Occipital lobe (tissue), 3 donors: ENCODE measurements at places on chromosomes 5 and 9. TPM values are rescaled to one million over a fixed set of nuclear protein-coding genes. Genes with fewer than 3 reads are reported as not detected.

- no peak for DNase-seq
Measured at GRCh38 chr5:67190861-67191260, 5.7 kb downstream of the CD180 start.

- DNase-seq, result no peak
Measured at GRCh38 chr9:98606730-98607129, 102.0 kb downstream of the GABBR2 start.

DNA sequence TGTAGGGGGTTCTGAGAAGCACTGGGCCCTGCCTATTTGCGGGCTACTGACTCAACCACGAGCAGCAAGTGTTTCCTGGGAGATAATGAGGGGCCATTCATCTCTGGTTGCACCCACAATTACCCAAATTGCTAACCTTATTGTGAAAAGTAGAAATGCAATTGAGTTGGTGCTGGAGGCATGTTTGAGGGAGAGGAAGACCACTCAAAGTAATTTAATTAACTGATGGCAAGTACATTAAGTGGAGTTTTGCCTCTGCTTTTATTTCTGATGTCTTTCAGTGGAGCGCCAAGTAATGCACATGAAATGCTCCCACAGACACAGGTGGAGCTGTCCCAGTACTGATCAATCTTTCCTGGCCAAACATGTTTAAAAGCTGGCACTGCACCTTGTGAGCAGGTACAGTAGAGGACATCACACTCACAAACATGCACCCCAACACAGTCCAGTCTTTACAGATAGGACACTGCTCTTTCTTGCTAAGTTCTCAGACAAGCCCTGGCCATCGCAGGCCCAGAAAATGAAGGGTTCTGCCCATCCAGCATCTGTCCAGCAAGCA is 195.4 kb downstream of the HSPA4 start:
- no peak for DNase-seq

DNA sequence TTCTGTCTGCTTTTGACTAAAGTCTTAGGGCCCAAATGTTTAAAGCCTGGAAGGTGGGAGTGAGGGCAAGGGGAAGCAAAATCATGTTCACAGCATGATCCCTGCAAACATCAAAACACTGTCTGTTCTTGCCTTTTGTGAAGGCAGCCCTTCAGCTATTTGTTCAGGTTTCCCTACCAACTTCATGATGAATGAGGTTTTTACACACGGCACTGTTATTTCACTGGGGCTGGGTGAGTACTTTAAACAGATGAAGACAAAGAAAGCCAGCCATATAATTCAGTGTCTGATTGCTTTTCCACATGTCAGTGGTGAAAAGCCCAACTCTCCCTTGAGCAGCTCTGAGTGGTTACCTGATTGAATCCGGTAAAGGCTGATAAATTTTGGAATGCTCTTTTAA is 224.7 kb upstream of the GRAMD2B start:
- no peak for DNase-seq

DNA sequence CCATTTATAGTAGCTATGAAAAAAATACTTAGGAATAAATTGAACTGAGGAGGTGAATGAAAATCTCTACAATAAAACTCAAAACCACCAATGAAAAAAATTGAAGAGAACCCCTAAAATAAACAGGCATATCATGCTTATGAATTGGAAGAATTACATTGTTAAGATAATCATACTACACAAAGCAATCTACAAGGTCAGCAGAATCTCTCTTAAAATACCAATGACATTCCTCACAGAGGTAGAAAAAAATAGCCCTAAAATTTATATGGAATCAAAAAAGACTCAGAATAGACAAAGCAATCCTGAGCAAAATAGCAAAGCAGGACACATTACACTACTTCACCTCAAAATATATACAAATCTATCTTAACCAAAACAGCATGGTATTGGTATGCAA is 23.2 kb downstream of the PRDM9 start:
- DNase-seq, result no peak

GRCh38 chr9:103188781-103189350 is 193.7 kb downstream of the CYLC2 start:
- no peak for DNase-seq

SOWAHA gene
- 5.1 TPM for total RNA-seq

PRRX2 gene
- total RNA-seq, result 0.16 TPM

LCN9 gene
- total RNA-seq, result not detected

TPPP gene
- total RNA-seq, result 16.2 TPM

RMRP gene
- total RNA-seq, result 159,856 TPM
